ENCODE measurements at places on chromosomes 1 and 21.

DNA sequence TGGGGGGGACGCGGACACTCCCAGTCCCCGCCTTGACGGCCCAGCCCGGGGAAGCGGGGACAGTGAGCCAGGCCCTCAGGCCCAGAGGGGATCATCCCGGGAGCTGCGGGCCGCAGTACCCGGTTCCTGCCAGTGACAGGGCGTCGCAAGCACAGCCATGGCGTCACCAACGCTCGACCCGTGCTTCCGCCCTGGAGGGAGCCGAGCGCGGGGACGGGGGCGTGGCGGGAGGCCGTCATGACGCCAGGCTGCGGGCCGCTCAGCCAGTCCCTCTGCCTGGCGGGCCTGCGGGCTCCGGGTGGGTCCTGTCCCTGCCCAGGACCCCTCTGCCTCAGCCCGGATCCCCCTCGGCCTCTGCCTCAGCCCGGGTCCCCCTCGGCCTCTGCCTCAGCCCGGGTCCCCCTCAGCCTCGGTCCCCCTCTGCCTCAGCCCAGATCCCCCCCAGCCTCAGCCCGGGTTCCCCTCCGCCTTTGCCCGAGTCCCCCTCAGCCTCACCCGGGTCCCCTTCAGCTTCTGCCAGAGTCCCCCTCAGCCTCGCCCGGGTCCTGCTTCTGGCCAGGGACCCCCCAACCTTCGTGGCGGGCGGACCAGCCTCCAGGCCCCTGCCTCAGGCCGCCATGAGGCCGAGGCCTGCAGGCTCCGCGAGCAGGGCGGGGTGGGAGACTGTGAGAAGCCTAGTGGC, 2.3 kb upstream of the SLC2A5 start:
- no peak for DNase-seq

DNA sequence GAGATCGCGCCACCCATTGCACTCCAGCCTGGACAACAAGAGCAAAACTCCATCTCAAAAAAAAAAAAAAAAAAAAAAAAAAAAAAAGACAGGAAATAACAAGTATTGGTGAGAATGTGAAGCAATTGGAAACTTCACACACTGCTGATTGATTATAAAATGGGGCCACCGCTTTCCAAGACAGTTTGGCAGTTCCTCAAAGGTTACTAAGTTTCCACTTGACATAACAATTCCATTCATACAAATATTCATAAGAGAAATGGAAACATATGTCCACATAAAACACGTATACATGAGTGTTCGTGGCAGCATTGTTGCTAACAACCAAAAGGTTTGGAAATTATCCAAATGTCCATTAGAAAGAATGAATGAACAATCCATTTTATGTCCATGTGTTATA, 26.3 kb downstream of the USP24 start:
- no peak for DNase-seq

DNA sequence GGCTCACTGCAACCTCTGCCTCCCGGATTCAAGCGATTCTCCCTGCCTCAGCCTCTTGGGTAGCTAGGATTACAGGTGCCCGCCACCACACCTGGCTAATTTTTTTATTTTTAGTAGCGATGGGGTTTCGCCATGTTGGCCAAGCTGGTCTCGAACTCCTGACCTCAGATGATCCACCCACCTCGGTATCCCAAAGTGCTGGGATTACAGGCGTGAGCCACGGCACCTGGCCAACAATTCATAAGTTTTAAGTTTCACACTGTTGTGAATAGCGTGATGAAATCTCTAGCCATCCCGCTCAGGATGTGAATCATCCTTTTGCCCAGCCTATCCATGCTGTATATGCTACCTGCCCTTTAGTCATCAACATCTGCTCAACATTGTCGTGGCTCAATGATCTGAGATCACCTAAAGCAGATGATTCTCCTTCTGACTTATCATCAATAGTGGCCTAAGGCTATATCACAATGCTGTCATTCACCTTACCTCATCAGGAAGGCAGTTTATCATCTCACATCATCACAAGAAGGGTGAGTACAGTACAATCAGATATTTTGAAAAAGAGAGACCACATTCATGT, 2.6 kb downstream of the PFDN2 start:
- no peak for DNase-seq

GRCh38 chr1:24904731-24905354, 25.2 kb downstream of the RUNX3 start:
- no peak for DNase-seq

DNA sequence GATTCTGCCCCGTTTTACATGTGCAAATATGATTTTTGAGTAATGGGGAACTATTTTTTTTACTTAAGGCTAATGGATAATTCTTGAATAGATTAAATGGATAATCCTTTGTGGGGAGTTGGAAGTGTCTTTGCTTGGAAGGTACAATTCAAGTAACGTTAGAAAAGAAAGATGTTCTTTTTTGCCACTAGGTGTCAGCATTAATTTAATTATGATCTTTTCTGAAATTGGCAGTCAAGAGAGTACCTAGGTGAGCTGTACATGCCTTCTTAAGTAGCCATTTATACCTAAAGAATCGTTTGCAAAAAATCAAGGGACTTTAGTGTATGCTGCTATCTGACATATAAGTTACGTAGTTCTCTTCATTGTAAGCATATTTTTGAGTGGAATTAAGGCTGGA, 2.2 kb downstream of the FBXO28 start:
- no peak for DNase-seq

- no peak for DNase-seq
Measured at GRCh38 chr1:10515976-10516750, 41.4 kb downstream of the PEX14 start.

GRCh38 chr1:171019971-171020370, 70.7 kb upstream of the FMO3 start:
- no peak for DNase-seq

DNA sequence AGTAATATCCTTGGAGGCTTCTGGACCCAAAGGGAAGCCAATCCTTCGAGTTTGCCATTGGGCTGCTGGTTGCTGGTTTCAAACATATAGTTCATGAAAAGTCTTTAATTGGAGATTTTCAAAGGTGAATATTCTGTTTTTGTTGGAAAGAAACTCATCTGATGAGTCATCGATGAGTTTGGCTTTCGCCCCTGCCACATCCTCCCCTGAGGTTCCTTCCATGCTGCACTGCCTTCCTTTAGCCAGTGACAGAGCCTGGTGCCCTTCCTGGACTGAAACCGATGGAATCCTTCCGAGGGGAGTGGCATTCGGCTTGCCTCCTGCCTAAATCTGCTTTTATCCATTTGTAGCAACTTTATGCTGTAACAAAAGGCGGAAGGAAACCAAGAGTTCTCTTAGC, 550.0 kb downstream of the KIF26B start:
- no peak for DNase-seq

- DNase-seq = no peak
Measured at GRCh38 chr1:156668801-156669637, 8.2 kb downstream of the NES start.

DNA sequence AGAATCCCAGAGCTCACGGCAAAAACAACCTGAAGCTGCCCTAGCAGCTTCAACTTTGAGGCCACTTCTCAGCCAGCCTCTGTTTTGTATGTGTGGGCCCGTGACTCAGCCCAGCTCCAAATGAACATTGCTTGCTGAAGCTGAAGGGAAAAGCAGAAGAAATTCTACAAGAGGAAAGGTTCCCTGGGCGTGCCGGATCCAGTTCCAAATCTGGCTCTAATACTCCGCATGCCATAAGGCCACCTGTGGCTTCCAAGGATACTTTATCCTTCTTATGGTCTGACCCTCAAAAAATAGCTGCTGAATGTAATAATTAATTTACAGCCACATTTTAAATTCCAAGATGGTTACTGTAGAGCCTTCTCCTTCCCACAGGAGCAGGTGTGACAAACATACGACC, 24.3 kb downstream of the TSPAN2 start:
- DNase-seq = no peak

- no peak for DNase-seq
Measured at GRCh38 chr21:45322231-45322959, 34.7 kb upstream of the POFUT2 start.

DNA sequence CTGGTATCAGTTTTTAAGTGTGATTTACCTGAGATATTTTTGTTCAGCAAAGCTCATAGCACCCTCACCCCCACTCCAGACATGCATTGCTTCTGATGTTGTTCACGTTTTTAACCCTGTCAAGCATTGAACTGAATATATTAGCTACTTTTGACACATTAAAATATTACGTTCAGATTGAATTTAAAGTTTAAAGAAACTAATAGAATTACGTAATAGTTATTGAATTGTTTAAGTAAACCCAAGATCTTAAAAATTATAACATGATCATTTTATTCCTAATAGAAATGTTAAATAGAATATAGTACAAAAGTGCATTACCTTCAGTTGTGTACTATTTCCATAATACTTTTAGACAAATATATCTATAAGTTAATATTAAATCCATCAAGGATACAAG, 18.9 kb downstream of the GLRX2 start:
- no peak for DNase-seq

DNA sequence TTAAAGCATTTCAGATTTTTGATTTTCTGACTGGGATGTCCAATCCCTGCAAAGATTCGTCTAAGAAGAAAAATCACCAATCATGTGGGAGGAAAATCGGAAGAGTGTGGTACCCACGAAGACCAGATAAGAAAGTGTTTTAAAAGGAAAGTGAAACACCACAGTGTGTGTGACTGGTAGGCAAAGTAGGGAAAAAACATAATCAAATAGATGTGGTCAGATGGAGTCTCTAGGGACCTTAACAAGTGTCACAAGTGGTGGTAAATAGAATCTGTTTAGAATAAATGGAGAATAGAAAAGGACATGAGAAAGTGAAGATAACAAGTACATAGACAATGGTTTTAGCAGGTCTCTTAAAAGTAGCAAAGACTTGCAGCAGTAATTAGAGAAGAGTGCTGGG, 154.6 kb downstream of the SLC30A10 start:
- DNase-seq = no peak

- DNase-seq = no peak
Measured at GRCh38 chr21:39184050-39184980, 1.1 kb upstream of the PSMG1 start.

GRCh38 chr1:119573886-119574285, 66.9 kb downstream of the HSD3B1 start:
- DNase-seq = no peak

GRCh38 chr1:208923456-208923855, 660.1 kb upstream of the CAMK1G start:
- DNase-seq = no peak

- DNase-seq = no peak
Measured at GRCh38 chr1:208060215-208060869, 149.4 kb upstream of the CD34 start.

DNA sequence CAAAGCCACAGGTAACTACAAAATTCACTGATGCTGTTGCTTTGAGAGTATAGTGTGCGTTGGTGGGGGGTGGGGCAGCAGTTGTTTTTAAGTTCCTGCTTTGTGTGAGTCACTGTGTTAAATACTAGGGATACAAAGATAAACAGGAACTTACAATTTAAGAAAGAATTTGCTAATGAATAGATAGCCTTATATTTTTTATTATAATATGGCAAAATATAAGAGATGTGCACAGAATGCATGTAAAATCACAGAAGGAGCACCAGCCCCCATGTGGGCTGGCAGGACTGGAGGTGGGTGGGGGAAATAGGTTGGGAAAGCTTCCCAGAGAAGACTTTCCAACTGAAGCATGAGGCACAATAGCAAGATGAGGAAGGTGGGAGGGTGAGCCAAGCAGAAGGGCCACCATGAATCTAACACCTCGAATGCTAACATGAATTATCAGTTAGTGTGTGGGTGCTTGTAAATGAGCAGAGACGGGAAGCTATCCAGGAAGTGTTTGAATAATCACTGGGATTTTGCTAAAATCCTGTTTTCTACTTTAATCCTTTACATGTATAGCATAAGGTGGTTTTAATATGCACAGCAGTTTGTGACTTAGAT, 57.0 kb upstream of the RAVER2 start:
- no peak for DNase-seq

DNA sequence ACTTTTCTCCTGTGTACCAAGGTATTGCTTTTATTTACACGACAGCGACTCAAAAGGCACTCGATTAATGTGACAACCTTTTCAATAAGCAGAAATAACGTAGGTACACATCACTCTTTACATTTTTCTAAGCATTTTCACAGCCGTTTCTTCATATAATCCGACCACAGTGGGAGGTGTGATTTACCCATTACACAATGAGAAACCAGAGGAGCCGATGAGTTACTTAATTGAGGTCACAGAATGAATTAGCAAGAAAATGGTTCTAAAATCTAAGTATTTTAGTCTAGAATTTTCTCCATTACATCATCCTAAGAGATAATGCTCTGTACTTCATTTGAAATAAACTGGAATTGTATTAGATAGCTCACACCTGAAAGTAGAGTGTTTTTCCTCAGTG, 71.5 kb downstream of the UMODL1 start:
- DNase-seq = no peak

- no peak for DNase-seq
Measured at GRCh38 chr1:24481843-24482610, 20.6 kb upstream of the RCAN3 start.

GRCh38 chr1:24720152-24720551, 25.1 kb upstream of the CLIC4 start:
- DNase-seq = no peak

- DNase-seq = no peak
Measured at GRCh38 chr1:87706203-87706602, 377.5 kb downstream of the LMO4 start.

- DNase-seq = peak; percentile 29
Measured at GRCh38 chr1:106746448-106747085, 309.9 kb upstream of the PRMT6 start.

- DNase-seq = peak; percentile 89
Measured at GRCh38 chr1:30085811-30086770, 637.3 kb downstream of the MATN1 start.

- peak; percentile 30 for DNase-seq
Measured at GRCh38 chr1:239387304-239388158, 1.2 kb downstream of the CHRM3 start.

DNA sequence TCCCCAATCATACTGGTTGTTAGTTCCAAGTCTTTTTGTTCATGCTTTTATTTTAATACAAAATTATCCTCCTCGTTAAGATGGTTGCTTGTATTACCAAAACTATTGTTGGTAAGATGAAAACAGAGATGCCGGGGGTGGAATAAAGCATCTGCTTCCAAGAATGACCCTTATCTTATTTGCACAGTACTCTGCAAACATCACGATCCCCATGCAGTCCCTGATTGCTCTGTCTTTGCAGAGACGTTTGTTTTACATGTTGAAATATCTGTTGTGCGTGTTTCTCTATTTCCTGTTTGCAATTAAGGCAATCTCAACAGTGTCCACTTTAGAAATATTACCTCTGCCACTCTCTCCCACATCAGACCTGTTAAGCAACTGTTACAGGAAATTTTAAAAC, 141.3 kb upstream of the NCAM2 start:
- DNase-seq = no peak

- no peak for DNase-seq
Measured at GRCh38 chr1:20279509-20279908, 11.2 kb upstream of the VWA5B1 start.

- DNase-seq = no peak
Measured at GRCh38 chr1:5576673-5577065, 415.6 kb downstream of the NPHP4 start.

Data from neuronal stem cell (in vitro differentiated cells).